NCI-H510A treated with DMSO at 0.1 percent for 48 hours (cell line): ENCODE measurements at places on chromosomes 1 and 21.

GRCh38 chr1:24384251-24385090 is 29.1 kb downstream of the STPG1 start:
- DNase-seq = no peak

GRCh38 chr21:38735626-38736206 is 70.0 kb upstream of the ETS2 start:
- DNase-seq = no peak

GRCh38 chr1:30642391-30643120 is 80.8 kb downstream of the MATN1 start:
- DNase-seq = no peak

- no peak for DNase-seq
Measured at GRCh38 chr1:23556635-23557470, 2.4 kb downstream of the ID3 start.

- no peak for DNase-seq
Measured at GRCh38 chr1:219669556-219669955, 56.7 kb upstream of the ZC3H11B start.

DNA sequence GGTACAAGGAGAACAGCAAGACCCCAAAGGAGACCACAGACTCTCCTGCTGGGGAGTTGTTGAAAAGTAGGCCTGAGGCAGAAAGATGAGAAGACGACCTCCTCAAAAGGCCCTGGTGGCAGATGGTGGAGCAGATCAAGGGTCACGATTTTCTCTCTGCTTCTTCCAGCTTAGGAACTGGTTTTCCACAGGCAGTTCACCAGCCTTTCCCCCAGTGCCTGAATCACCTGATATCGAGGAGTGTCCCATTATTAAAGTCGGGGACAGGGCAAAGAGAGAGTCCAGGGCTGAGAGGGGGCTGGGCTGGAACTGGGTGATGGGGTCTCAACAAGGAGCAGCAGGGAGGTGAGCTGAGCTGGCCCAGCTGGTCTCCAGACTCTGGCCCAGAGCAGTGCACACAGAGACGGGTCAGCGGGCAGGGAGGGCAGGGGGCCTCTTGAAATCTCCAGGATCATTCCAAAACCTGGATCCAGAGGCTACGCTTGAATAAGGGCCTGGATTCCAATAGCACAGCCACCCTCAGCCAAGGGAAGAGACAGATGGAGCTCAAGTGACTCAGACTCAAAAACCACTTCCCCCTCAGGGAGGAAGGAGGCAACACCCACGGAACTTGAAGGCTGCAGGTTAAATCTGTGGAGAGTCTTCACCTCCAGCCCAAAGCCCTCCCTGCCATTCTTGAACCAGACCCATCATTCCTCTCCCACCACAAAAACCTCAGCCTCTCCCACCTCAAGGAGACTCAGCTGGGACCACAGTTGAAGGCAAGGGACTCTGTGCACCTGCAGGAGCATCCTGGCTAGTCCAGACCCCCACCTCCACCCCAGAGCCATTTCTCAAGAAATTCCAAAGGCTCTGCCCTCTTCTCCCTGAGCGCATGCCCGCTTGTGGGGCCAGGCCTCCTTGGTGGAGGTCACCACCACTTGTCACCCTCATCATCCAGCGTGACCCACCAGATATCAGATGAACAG is at the start of gene S100A5:
TSS of gene S100A5 (minus strand) at position 541 of the 968 bp plus-strand sequence. CDS start 743 bp downstream, outside the sequence.
- DNase-seq = no peak

DNA sequence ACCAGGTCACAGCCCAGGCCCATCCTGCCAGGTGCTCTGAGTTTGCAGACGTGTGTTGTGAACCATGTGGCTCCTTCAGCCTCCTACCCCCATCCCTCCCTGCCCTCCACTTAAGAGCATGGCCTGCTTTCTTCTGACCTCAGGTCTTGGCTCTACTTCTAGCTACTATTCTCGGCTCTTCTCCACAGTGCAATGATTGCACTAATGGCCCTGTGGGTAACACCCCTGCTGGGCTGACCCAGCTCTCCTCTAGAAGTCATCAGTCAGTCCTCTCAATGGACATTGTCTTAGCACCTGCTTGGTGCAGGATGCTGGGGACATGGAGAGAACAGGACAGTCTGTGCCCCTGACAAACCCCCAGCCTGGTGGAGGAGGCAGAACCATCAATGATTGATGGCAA is 22.2 kb upstream of the IFFO2 start:
- no peak for DNase-seq

DNA sequence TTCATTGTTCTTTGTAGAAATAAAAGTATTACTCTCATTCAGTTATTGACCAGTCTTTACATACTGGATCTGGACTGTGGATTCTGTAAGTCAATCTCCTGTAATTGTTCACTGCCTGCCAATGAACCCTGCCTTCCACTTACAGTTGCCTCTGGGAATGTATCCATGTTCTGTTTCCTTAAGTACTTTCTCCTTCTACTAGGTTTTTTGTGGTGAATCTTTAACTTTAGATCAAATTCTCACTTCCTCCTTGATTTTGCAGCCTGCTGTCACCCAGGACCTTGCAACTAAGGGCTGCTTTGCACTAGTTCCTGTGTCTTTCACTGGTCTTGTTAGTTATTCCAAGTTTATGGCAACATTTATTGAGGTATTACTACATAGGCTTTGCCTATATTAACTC is 28.2 kb upstream of the ANKRD13C start:
- no peak for DNase-seq

GRCh38 chr1:6668503-6668902 is 33.1 kb downstream of the DNAJC11 start:
- no peak for DNase-seq

DNA sequence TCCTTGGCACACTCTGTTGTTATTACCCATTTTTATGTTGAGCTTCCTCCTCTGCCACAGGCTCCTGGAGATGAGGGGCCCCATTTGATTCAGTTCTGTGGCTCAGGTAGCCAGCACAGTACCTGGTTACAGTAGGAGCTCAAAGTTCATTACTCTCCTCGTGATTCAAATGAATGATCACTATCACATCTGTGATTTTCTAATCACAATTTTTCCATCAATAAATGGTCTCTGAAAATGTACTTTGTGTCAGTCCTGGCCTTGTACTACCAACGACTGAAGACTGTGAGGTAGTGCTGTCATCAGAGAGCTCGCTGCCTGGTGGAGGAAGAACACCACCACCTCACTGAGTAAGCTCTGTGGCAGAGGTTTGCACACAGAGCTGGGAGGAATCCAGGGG is 106.8 kb upstream of the JUN start:
- no peak for DNase-seq

GRCh38 chr1:217781056-217781455 is 149.9 kb downstream of the SPATA17 start:
- DNase-seq = no peak

GRCh38 chr1:90591355-90591969 is 125.6 kb downstream of the BARHL2 start:
- DNase-seq = no peak

GRCh38 chr1:231865331-231865730 is 238.7 kb downstream of the DISC1 start:
- DNase-seq = no peak
